ENCODE measurements at places on chromosomes 16 and 17.

- DNase-seq = no peak
These were observed 15.9 kb downstream of the RGS11 start for GRCh38 chr16:259814-260253.

GRCh38 chr17:51869387-51869786 lies 289.1 kb downstream of the CA10 start:
- DNase-seq = no peak

DNA sequence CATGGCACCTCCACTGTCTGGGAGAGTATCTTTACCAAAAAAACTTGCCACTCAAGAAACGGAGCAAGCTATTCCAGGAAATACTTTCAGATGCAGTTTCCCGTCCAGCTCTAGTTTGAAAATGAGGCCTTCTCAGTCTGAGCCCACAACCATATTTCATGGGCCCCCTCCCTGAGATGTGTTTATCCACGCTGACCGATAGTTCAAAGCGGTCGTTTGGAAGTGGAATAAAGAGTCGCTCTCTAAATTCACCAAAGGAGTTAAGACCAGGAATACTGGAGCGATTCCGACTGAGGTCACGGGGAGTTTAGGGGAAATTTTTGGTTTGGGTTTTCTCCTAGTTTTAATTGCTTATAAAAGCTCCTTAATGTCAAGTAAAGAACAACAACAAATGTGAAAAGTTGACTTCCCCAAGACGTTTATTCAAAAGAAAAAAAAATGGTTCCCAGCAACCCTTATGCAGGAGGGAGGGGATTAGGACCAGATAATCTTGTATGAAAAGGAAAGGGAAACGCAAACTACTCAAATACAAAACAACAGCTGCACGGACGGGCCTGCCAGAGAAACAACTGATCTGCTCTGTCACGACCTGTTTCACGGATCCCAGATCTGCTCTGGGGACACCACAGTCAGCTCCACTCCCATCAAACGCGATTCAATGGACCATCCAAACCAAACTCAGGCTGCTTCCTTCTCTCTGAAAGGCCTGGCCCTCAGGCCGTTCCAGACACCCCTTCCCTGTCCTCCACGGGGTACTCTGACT lies 77.1 kb downstream of the MRM3 start:
- no peak for DNase-seq

DNA sequence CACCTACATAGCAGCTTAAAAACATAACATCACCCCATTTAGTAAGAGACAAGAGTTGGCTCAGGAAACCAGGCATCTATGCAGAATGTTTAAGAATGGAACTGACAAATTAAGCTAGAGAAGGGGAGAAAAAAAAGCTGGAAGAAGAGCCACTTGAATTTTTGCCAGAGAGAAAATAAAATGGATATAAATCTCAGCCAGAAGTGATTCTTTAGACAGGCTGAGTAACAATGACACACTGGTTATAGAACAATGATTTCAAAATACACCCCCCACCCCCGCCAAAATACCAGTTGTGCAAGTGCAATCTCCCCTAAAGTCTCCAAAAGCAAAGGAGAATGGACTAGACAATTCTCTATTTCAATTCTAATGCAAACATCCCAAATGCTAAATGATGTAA lies 22.4 kb downstream of the LSM12 start:
- no peak for DNase-seq

DNA sequence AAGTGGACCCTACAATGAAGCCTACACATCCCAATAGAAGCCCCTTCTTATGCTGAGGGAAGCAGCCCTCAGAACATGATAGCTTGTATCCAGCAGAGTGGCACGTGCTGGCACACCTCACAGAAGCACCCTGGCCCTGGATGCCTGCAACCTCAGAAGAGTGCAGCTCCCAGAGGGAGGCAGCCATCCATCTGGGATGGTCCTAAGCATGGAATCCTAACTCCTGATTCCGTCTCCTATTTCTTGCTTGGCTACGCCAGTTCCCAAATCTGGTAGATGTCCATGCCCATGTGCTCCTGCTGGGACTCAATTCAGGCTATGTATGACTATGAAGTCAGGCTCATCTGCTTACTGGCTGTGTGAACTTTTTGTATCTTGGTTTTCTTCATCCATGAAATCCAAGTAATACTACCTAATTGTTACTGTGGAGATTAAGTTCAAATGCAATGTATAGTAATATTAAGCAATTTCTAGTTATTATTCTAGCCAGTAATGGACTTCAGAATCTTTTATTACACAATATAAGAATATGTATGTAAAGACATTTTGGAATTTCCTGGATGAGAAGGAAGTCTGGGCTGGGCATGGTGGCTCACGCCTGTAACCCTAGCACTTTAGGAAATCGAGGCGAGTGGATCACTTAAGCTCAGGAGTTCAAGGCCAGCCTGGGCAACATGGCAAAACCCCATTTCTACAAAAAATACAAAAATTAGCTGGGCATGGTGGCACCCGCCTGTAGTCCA lies 32.4 kb downstream of the SIAH1 start:
- DNase-seq = no peak

GRCh38 chr17:59623151-59623550 lies 3.5 kb downstream of the CLTC start:
- no peak for DNase-seq

- no peak for DNase-seq
These were observed 12.4 kb downstream of the CCDC43 start for GRCh38 chr17:44677136-44677535.

- DNase-seq = no peak
These were observed 608.5 kb downstream of the KCNJ18 start for GRCh38 chr17:22300731-22301352.

GRCh38 chr17:42563543-42563942 lies 1.6 kb downstream of the COASY start:
- DNase-seq = no peak

DNA sequence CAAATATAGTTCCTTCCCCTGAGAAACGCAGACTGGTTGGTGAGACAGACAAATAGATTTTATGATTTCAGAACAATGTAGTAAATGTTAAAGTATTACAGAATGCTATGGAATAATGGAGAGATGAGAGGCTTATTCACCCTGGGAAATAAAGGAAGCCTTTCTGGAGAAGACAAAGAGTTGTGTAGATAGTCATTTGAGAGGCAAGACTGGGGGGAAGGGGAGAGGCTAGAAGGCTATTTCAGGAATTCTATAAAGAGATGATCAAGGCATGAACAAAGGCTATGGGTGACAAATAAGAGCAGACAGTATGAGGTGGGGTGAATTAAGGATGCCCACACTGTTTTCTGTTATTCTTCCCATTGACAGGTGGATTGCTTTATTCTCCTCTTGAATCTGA lies 211.4 kb downstream of the GRIN2A start:
- DNase-seq = no peak

DNA sequence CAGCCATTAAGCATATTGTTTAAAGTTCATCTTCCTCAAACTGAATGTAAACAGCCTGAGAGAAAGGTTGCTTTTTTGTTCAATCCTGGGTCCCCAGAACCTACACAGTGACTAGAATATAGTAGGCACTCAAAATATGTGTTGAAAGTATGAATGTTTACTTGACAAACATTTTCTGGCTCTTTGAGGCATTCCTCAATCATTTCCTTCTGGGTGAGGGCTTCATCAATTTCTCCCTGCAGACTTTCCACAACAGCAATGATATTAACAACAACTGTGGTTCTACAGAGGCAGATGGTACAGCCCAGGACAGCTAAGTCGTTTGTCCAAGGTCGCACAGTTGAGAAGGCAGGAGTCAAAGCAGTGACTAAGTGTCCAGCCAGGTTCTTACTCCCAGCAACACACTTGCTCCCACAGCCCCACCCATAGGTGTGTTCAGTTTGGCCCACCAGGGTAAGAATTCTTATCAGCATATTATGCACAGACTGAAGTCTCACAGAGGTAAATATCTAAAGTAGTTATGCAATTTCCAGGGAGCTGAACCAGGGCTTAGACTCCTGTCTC lies 61.1 kb downstream of the HS3ST3B1 start:
- DNase-seq = no peak

- DNase-seq = no peak
These were observed 47.4 kb downstream of the AXIN2 start for GRCh38 chr17:65514082-65514481.

DNA sequence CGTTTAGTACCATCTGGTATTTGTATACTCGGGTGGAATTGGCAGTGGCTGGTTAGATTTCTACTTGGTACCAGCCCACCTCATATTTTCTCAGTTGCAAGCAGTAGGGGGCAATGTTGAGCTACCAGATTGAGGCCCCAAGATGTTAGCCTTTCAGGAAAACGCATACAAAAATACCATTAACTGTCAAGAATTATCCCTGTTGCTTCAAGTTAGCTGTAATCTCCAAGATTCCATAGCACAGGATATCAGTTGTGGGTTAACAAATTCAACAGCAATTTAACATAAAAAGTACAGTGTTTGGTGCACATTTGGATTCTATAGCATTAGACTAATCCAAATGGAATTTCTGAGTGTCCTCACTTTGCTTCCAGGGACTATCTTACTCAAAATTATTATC lies 188.2 kb downstream of the FTO start:
- no peak for DNase-seq

DNA sequence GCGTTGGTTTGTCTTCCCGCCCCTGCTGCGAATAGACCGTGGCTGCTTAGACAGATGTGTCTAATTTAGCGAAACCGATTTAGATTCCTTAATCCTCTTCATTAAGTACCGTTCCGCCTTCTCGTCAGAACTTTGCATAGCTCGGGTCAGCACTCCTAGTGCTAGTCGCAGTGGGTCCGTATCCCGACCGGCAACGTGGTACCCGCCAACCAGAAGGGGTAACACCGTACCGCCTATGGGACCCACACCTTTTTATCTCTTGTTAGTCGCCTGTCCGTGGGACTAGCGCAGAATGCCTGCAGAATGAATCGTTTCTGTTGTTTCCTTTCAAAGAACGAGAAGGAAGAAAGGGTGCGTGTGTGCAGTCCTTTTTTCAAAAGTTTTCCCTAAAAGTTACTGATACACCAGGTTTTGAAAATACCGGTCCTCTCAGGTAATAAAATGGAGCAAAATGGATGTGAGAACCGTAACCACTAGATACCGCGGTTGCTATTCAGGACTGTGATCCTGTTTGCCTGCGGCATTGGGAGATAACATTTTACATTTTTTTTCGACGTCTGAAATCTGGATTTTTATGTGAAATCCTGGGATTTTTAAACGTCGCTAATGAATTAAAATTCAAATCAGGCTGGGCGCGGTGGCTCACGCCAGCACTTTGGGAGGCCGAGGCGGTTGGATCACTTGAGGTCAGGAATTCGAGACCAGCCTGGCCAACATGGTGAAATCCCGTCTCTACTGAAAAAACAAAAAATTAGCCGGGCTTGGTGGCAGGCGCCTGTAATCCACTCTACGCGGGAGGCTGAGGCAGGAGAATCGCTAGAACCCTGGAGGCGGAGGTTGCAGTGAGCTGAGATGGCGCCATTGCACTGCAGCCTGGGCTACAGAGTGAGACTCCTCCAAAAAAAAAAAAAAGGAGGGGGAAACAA lies 998 bp upstream of the SRSF1 start:
- DNase-seq = no peak

GRCh38 chr16:80971819-80972218 lies 34.9 kb downstream of the CMC2 start:
- no peak for DNase-seq

DNA sequence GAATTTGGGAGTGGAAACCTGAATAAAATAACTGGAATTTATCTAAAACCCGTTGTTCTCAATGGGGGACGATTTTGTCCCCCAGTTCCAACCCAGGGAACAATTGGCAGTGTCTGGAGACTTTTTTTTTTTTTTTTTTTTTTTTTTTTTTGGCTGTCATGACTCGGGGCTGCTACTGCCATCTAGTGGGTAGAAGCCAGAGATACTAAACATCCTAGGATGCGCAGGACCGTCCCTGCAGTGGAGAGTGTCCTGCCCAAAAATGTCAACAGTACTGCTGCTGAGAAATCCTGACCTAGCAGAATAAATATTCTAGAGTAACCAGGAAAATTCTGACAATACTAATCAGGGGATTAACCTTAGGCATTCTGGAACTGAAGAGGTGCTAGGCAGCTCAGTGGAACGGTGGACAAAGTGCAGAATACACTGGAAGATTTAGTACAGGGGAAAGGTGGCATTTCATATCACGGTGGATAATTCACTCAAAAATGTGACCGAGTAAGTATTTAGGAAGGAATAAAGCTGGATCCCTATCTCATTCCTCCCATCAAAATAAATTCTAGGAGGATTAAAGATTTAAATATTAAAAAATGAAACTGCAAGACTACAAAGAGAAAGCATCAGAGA lies 107.6 kb downstream of the SPECC1 start:
- no peak for DNase-seq

DNA sequence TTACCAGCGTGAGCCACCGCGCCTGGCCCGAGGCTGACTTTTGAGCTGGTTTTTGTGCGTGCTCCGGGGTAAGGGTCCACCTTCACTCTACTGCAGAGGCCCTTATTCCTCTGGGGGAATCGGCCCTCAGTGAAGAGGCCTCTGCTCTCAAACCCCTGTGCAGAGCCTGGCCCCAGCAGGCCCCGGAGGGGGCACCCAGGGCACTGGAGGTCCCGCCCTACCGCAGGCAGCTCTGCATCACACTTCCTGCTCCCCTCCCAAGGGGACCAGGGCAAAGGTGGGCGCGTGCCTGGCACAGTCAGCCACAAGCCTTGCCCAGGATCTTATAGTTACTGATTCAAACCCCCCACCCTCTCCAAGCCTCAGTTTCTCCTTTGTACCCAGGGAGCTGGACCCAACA lies 3.6 kb upstream of the UBE2I start:
- DNase-seq = no peak

GRCh38 chr16:67101311-67102082 lies 8.2 kb upstream of the PHAF1 start:
- DNase-seq = no peak

DNA sequence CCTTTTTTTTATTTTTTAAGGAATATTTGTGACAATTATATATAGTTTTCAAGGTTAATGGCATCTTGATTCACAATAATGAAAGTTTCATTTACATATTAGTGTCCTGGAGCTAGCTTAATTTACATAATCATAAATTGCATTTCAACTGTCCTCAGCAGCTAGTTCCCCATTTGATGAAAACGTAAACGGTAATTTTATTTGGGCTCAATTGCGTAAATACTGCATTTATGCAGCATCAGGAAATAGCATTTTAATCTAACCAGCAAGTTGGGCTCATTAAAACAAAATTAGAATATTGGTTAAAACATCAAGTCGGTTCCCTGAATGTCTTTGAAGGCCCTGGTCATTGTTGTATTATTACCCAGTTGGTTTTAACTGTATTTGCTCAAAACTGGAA lies 136.8 kb upstream of the CDH5 start:
- no peak for DNase-seq

GRCh38 chr17:34254146-34254545 lies 939 bp upstream of the CCL2 start:
- no peak for DNase-seq

Data from NCI-H187 treated with DMSO at 0.1 percent for 48 hours (cell line).